Gastroesophageal sphincter (tissue), 4 donors: ENCODE measurements at places on chromosomes 11 and 22.

DNA sequence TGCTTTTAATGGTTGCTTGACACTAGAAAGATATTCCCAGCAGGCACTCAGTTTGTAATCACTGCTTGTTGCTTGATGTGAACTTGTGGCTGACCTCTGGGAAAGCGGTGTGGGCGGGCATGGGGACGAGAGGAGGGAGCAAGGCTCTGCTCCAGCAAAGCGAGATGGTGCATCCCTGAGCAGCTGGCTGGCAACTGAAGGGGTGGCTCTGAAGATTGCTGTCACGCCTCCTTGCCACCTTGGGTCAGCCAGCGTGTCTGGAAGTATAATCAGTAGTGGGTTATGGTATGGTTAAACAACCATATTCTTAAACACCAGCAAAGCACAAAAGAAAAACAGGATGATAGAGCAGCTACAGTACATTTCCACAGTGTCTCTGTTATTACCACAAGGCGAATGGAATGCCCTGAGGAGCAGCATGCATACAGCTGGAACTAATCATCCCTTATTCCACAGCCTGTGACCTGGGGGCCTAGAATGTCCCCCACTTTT, 124.5 kb downstream of the TRIM44 start:
- no peak for ATAC-seq

DNA sequence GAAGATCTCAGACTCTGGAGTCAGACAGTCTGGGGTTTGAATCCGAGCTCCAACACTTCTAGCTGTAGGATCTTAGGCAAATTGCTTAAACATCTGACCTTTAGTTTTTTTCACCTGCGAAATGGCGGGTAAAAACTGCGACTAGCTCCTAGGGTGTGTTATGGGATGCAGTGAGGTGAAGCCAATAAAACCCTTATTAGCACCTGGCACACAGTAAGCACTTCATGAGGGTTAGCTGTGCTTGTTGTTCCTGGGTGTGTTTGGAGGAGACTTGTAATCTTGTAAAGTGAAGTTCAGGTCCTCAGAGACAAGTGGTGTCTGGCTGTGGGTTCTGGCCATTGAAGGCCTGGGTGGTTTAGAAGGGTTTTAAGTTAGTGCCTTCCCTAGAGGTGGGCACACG, 68.9 kb downstream of the ZBTB16 start:
- ATAC-seq: no peak

- ATAC-seq: peak; percentile 63
Measured at GRCh38 chr22:28883657-28883916, 215 bp downstream of the ZNRF3 start.

GRCh38 chr11:15911377-15912044, 444.8 kb downstream of the SOX6 start:
- no peak for ATAC-seq

DNA sequence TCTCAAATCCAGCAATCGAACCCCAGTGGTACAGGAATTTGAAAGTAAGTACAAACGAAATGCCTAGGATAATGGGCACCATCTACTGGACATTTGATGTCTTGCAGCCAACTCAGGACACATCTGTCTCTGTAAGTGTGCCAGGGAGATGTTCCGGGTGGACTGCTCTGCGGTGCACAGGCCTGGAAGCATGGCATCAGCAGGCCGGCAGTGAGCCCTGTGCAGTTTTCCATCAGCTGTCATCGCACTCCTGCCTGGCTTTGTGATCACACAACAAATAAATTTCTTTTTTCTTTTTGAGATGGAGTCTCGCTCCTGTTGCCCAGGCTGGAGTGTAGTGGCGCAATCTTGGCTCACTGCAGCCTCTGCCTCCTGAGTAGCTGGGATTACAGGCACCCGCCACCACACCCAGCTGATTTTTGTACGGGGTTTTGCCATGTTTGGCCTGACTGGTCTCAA, 71.0 kb downstream of the JAM3 start:
- peak; percentile 88 for ATAC-seq
